Stimulated activated naive CD8-positive, alpha-beta T cell treated with anti-CD3 and anti-CD28 coated beads, Interleukin-15, amount 100 ng/mL, for 72 hours (primary cell): ENCODE measurements at places on chromosomes 3 and 15.

DNA sequence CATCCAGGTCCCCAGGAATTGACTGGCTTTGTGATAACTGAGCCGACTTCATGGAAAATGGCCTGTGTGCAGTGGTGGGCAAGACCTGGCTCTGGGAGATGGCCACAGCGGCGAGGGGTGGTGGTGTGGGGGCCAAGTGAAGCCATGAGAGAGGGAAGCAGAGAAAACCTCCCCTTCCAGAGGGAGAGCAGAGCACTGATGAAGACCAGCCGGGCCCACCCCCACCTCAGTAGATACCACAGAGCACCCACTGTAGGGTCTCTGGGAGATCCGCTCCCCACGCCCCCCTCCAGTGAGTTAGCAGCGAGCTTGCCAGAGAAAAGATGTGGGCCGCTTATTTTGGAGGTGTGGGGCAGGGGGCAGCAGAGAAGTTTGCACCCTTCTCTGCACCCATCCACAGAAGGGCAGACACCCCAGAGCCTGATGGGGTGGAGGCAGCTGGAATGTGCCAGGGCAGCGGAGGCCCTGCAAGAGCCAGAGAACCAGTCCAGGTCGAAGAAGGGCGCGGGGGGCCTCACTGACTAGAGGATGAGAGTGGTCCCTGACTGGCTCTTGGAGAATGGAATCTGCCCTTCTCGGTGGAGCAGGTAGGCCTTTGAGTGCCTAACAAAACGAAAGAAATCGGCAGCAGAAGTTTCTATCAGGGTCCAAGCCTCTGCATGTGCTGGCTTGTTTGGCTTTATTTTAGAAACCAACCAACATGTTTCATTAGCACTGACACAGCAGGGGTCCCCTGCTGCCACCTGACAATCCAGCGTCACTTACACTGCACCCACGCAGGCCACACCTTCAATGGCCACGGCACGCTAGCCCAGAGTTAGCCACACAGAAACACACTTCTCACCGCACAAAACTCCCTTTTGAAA, 28.3 kb downstream of the MELTF start:
- DNase-seq: no peak

- no peak for DNase-seq
Observed at GRCh38 chr15:46061002-46061401, 426.2 kb downstream of the SQOR start.

DNA sequence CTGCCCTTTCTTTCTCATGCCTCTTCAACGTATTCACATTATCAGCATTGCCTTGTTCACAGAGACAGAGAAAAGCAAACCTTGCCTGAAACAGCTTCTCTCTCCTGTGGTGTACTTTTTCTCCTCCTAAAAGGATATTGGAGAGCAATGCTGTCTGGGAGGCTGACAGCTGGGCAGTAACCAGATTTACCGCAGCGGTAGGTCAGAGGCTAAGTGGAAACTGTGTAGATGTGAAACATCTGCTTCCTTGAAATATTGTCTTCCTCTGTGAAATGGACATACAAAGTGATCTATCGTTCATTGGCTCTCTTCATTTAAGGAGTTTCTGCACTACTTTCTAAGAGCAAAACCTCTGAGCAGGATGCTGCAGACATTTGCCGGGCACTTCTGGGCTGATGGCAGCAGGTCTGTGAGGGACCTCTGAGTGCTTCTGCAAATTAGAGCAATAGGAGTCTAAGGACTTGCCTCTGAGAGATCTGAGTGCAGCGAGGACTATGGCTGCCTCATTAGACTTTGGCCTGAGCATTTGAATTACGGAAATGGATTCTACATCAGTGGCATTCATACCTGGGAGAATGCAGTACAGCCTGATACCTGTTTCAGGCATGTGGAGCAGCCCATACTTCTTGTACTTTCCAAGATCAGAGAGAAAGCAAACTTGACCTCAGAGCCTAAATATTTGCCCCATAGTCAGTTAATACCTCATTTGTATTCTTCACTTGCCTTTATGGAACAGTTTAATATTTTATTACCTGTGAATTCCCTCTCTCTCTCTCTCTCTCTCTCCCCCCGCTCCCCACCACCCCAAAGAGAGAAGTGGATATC, 260.5 kb upstream of the TPRG1 start:
- no peak for DNase-seq

DNA sequence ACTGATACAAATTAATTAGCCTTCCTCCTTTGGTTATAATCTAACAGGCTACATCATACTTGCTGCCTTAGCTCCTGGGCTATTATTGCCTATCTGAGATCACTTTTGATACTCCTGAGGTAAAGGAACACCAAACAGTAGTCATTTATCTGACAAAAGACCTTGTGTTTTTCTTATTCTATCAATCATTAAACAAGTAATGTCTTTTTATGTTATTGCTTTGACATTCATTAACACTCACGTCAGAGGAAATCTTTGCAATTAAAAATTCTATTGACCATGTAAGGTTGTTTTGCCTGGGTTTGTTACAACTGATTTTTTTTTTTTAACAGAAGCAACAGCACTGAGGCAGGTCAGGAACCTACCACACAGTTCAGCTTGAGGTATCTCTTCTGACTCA, 366.3 kb downstream of the MECOM start:
- DNase-seq: no peak

DNA sequence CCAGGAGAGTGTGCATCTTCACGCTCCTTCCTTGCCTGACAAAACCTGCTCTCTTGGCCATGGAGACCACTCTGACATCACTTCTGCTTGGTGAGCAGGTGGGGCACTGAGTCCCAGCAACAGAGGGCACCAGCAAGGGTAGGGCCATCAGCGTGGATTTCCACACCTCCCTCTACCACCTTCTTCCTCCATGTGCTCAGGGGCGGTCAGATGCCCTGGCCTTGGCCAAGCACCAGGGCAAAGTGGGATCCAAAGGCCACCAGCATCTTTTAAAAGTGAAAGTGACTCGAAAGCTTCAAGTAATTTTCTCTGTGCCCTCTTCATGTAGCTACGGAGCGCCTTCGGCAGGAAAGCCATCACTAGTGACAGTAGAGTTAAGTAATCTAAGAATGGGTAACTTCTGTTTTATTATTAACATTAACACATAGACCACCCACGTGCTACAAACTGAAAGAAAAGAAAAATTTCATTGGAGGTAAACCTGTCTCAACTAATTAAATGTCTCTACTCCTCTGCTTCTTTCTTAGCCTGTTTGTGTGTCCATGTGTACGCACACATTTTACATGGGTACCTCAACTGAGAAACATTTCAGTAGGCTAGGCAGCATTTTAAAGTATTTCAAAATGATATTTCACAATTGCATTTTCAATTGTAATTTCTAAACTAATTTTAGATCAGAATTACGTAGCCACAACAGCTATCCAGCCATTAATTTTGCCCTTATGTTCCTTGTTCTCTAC, 57.9 kb downstream of the CHSY1 start:
- no peak for DNase-seq

GRCh38 chr3:117217355-117217754, 507.8 kb downstream of the TUSC7 start:
- DNase-seq: no peak

- DNase-seq: no peak
Observed at GRCh38 chr3:156582532-156583183, 27.7 kb upstream of the SSR3 start.

- no peak for DNase-seq
Observed at GRCh38 chr15:41499109-41499851, 5.6 kb downstream of the ITPKA start.

GRCh38 chr3:142298626-142299025, 73.2 kb upstream of the GK5 start:
- DNase-seq: no peak

GRCh38 chr3:127304121-127304744, 16.4 kb upstream of the PRR20G start:
- DNase-seq: no peak

GRCh38 chr3:128011140-128011539, 41.1 kb upstream of the SEC61A1 start:
- no peak for DNase-seq

- peak; percentile 30 for DNase-seq
Observed at GRCh38 chr3:43345877-43346276, 59.5 kb downstream of the SNRK start.

GRCh38 chr3:114538211-114538610, 244.4 kb downstream of the TIGIT start:
- DNase-seq: no peak

DNA sequence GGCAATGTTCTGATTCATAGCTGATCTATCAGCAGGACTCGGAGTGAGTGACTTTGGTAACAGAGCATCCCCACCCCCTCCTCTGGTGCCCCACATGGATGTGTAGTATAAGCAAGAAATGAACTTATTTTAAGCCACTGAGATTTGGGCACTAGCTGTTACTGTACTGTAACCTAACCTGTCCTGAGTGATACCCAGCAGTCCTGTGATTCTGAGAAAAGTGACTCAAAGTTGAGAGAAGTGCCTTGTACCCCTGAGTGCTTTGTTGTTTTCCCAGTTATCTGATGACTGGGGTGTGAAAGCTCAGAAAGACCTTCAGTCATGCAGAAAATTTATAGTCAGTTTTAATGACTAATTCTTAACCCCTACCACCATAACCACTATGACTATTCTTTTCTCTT, 439.9 kb upstream of the RBMS3 start:
- no peak for DNase-seq

DNA sequence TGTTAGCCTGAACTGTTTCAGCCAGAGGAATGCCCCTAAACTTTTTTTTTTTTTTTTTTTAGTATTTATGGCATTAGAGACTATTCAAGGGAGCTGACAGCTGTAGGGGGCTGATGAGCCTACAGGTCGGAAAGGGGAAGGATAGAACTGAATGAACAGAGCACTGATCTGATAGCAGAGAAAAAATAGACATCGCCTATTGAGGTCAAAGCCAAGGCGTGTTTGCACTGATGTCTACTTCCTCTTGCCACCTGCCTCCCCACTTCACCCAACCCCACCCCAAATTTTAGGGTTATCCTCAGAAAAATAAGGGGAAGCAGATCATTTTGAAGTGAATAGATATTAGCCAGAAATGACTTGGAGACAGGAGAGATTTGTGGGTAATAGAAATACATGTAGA, 3.0 kb upstream of the ZMAT3 start:
- no peak for DNase-seq

GRCh38 chr15:60006873-60007272, 2.8 kb downstream of the FOXB1 start:
- DNase-seq: no peak

GRCh38 chr15:63453186-63453905, 51.0 kb upstream of the USP3 start:
- no peak for DNase-seq

GRCh38 chr3:134350266-134350665, 24.0 kb downstream of the AMOTL2 start:
- no peak for DNase-seq

DNA sequence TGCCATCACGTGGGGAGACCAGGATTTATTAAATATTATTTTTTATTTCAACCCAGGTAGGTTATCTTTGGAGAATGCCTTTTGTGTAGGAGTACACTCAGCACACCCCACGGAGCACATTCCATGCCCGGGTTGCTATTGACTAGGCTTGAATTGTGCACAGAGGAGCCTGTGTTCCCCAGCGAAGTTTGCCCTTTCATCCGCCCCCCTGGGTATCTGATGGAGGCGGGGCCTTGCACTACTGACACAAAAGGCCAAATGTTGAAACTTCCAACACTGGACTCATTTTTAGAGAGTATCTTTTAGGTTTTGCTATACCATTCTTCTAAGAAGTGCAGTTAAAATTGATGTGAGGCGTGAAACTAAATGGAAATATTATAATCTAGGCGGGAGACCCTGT, 39.3 kb upstream of the PPP4R2 start:
- DNase-seq: no peak

- DNase-seq: no peak
Observed at GRCh38 chr3:97954228-97954827, 17.9 kb downstream of the RIOX2 start.

GRCh38 chr3:104178680-104179079, 1188.0 kb upstream of the ALCAM start:
- no peak for DNase-seq

GRCh38 chr3:173092038-173092437, 49.0 kb downstream of the SPATA16 start:
- DNase-seq: no peak

DNA sequence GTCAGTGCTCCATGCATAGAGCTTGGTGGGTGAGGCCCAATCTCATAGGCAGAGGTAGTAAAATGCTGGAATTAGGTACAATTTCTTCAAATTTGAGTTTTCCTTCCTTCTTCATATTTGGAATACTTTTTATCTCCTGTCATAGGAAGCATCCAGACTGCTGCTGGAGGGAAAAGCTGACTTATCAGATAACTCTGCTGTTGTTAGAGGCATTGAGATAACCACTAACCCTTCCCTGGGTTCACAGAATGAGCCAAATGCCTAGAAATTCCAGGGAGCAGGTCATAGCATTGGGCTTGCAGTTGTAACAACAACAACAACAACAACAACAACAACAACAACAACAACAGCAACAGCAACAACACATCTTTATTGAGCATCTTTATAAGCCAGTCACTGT, 332.7 kb downstream of the PDCD6IP start:
- no peak for DNase-seq

GRCh38 chr3:85030052-85030451, 71.3 kb downstream of the CADM2 start:
- no peak for DNase-seq

- no peak for DNase-seq
Observed at GRCh38 chr3:182755712-182756111, 37.6 kb upstream of the ATP11B start.

DNA sequence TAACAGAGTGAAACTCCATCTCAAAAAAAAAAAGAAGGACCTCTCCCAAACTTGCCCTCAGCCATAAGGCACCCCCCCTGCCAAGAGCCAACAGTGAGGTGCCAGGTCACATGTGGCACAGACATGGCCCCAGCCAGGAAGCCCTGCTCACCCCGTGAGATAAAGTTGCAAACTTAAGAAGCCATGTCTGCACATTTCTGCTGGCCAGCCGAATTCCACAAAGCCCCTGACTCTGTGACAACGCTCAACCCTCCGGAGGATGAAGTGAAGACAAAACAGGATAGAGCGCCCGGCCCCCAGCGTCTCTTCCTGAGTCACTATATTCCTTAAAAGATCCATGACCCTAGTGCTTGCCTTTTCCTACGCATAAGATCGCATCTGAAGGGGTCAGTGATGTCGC, 188.1 kb downstream of the XXYLT1 start:
- no peak for DNase-seq

GRCh38 chr3:134777341-134777740, 17.7 kb upstream of the EPHB1 start:
- DNase-seq: no peak

GRCh38 chr3:184907681-184908649, 96.0 kb downstream of the VPS8 start:
- DNase-seq: no peak
